ENCODE measurements at places on chromosomes 1 and 21.

DNA sequence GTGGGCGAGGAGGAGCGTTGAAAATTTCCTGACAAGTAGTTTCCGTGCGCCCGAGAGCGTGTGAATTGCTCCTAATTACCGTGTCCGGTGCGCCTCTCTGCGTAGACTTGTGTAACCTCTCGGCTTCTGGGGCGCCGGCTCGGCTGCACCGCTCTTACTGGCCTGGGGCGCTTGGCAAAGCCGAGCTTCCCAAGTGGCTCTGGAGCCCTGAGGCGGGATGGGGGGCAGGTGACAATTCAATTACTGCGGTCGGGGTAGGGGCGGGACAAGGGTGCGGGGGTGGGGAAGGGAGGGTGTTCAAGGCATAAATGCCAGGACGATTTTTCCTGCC, 392 bp upstream of the DMRTA2 start:
- DNase-seq = no peak

GRCh38 chr1:7770669-7770996, 463 bp upstream of the VAMP3 start:
- no peak for DNase-seq

GRCh38 chr1:208531003-208531750, 287.0 kb upstream of the PLXNA2 start:
- no peak for DNase-seq

DNA sequence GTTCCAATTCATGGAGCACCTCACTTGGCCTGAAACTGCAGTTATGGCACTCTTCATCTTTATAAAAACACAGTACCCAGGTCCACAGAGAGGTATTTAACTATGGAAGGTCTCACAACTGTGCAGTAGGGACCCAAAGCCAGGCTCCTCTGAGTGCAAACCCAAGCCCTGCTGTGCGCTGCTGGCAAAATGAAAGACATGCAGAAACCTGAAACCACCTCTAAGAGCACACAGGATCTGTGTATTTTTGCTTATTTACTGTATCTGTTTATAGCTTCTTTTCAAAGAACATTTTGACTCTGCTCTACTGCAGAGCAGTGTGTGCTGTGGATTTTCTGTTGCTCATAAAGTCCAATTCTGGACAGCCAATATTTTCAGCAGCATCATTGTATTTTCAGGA, 166.6 kb downstream of the DSCAM start:
- no peak for DNase-seq

GRCh38 chr21:46557469-46557868, 47.4 kb downstream of the S100B start:
- DNase-seq = no peak

- no peak for DNase-seq
These were observed 656.9 kb downstream of the KCNT2 start for GRCh38 chr1:195951313-195951712.

DNA sequence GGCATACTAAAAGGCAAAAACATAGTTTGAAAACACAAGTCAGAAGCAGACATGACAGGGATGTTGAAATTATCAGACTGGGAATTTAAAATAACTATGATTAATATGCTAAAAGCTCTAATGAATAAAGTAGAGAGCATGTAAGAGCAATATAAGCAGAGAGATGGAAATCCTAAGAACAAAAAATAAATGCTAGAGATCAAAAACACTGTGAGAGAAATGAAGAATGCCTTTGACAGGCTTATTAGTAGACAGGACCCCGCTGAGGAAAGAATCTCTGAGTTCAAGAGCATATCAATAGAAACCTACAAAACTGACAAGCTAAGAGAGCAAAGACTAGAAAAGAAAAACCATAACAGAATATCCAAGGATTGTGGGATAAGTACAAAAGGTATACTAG, 93.9 kb downstream of the MPZL1 start:
- no peak for DNase-seq

GRCh38 chr21:32741336-32741735, 13.5 kb upstream of the SYNJ1 start:
- no peak for DNase-seq

DNA sequence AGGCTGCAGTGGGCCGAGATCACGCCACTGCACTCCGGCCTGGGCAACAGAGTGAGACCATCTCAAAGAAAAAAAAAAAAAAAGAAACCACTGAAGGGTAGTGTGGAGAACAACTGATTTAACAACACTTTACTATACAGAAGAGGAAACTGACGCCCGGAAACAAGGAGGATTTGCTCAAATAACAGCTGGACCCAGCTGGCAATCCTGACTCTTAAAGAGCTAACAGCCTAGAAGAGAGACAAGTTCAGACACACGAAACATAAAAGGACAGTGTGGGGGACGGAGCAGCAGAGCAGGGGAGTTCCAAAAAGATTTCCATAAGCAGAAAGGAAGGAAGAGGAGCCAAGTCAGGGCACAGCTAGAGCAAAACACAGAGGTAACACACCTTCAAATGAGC, 4.4 kb downstream of the ECHDC2 start:
- DNase-seq = no peak

DNA sequence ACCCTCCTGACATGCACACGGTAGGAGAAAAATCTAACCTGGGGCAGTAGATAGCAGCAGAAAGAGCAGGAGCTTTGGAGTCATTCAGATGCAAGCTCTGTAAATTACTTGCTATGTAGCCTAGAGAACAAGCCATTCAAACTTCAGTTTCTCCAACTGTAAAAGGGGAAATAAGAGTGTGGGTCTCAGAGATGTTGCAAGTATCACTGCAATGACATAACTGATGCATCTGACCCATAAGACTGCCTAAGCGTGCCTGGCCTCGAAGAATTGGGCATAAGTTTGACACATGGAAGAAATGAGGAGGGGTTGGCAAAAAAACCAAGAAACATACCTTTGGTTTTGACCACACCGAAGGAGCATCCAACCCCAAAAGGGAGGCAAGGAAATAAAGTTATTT, 5.2 kb downstream of the AK2 start:
- DNase-seq = no peak

DNA sequence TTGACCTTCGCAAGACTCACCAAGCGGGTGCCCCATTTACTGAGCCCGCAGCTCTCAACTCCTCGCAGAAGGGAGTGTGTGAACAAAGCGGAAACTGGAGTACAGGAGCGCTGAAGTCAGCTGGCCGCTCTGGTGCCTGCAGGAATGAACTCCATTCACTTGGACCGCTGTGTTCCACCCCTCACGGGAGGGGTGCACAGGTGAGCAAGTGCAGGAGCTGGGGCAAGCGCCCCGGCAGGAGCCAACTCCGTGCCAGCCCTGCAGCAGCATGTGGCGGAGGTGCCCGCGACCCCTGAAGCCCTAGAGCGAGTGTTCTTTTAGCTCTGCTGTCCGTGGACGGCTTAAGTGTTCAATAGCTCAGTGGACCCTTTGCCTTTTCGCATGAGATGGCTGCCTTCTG, 471.6 kb upstream of the ADGRL4 start:
- DNase-seq = no peak

DNA sequence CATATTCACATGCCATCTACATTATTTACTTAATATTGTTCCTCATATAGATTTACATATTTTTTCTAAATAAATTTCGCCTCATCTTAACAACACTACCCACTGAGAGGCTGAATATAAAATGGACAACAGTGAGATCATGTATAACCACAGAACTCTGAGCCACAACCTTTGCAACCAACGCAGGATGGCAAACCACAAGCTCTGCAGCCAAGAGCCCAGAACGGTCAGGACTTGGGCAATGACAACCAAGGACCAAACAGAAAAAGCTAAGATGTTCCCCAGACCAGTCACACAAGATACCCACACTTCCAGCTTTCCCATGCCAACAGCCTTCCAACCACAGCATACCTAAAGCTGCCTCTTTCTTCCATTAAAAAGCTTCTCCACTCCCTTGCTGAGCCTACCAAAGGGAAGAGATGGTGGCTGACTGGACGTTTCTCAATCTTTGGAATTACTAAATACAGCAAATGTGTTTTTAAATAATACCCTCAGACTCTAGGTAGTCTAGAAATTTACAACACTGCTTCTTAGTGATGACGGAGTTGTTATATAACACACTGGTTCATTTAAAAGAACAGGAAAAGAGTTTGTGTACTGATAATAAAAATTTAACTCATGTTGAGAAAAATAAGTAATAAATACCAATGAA, 117.9 kb downstream of the AKT3 start:
- DNase-seq = no peak

DNA sequence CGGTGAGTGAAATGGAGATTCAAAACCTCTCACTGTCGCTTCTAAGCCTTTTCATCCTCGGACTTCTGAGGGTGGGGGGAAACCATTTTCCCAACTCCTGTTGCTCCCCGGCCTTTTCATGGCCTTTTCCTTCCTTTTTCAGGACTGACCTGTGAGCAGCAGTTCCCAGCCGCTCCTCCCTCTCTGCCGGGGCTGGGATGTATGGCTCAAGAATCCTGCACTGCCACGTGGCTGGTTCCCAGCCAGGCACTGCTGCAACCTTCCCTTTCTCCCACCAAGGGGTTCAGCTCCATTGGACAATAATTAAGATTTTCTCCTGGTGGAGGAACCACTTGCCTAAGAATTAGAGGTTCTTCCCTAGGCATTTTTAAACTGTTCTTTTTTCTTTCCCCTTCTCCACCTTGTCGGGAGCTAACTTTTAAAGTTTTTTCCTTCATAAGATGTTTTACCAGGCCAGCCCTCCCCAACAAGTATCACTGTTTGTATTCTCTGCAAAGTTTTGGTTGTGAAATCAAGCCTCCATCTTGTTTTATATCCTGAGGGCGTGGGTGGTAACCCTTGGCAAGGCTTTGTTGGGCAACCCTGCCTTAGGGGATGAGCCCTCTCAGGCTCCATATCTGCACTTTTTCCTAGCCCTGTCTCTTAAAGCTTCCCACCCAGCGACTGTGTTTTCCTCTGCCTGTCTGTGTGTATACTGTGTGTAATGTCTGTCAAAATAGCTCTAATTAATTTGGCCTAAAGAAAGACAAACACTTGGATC, 1166.6 kb upstream of the ADGRL2 start:
- DNase-seq = no peak

GRCh38 chr1:156865258-156865657, 4.6 kb downstream of the NTRK1 start:
- no peak for DNase-seq

Measured in stimulated activated CD8-positive, alpha-beta memory T cell treated with anti-CD3 and anti-CD28 coated beads, Interleukin-4, amount 100 ng/mL, for 4 hours (primary cell).